ENCODE measurements at places on chromosomes 2 and 18.

GRCh38 chr2:231634412-231634811 lies 41.7 kb downstream of the TEX44 start:
- no peak for DNase-seq

DNA sequence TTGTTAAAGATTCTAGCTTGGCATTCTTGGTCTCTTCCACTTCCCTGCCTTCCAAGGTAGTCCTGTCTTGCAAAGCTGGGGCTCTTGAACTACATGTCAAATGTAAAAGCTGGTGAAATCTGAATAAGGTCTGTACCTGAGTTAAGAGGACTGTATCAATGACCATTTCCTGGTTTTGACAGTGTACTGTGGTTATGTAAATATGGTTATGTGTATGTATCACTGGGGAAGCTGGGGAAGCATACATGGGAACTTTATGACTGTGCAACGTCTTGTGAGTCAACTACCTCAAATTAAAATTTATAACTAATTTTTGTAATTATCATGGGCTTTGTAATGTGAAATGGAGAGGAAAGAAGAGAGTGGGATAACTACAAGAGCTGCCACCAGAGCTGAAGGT lies 81.7 kb downstream of the COL4A4 start:
- no peak for DNase-seq

GRCh38 chr2:74031221-74031620 lies 46.5 kb downstream of the TET3 start:
- no peak for DNase-seq

- DNase-seq, result no peak
These were observed 26.8 kb downstream of the MRPL35 start for GRCh38 chr2:86226070-86226469.

DNA sequence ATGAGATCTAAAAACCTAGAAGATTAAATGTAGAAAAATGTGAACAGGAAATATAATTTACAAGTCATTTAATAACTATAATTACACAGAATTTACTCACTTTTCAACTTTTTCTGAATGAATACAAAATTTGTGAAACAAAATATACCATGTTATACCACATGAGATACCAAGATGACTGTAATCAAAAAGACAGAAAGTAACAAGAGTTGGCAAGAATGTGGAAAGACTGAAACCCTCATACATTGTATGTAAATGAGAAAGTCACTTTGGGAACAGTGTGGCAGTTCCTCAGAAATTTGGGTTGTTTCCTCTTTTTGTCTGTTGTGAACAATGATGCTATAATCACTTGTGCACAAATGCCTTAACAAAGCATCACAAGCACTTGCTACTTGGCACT lies 145.4 kb upstream of the ZNF804A start:
- DNase-seq, result no peak

DNA sequence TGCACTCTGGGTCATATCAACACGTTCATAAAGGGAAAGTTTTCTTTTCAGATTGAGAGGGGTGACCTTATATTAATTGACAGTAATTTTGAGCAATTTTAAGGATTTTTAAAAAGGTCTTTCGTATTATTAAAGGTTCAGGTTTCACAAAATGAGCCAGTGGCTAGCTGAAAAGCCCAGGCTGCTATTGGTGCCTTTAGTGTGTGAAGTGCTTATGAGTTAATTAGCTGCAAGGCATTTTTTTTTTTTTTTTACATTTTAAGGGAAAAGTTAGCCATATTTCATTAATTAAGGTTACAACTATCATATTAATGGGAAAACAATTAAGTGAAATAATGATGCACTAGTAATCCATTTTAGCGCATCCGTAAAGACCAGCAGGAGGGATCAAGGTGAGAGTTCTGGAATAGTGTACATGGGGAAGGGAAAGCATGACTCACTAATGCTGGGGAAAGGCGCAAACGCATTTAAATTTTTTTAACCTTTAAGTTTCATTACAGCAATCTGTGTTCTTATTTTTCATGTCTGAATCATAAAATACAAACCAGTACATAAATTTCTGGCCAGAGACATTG lies 200.0 kb downstream of the ZNF407 start:
- DNase-seq, result no peak

GRCh38 chr18:5884375-5884774 lies 10.9 kb downstream of the TMEM200C start:
- no peak for DNase-seq

- DNase-seq, result no peak
These were observed 51.0 kb downstream of the KCNG2 start for GRCh38 chr18:79848579-79849327.

DNA sequence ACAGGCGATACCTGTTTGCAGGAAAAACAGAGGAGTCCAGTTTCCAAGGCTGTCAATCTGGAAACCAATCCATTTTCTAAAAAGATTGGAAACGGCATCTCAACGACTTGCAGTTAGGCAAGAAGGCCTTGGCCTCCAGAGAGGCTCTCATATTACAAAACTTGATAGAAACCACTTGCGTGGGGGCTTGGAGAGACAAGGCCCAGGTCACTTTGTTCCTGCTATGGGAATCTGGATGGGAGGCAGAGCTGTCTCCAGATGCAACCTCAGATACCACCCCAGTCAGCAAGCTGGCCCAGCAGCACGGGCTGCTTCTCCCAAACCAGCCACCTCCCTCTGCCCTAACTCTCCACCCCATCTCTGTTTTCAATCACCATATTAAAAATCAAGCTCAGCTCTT lies 298.8 kb downstream of the TNS1 start:
- DNase-seq, result no peak

DNA sequence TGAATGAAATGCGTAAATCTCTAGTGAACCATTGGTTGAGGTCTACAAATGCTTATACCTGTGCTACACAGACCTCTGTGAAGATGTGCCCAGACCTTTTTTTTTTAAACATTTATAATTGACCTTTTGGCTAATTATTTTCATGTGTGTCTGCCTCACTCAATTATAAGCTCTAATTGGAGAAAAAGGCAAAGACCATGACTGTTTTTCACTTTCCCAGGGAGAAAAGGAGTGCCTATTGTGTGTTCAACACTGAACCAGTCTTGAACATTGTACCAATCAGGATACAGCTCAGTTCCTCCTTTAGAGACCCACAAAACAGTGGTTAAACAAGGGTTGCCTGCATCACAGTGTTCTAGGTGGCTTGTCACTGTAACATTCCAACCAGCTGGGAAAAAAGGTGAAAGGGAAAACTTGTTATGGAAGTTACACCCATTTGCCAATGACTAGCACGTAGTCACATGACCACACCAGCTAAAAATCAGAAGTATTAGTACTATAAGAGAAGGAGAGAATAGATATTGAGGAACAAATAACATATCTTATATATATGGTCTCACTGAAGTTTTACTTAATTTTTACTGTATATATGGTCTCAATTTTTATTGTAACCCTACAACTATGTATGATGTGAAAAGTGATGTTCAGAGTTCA lies 13.4 kb downstream of the TANK start:
- DNase-seq, result no peak

GRCh38 chr18:47397671-47398319 lies 146.3 kb upstream of the SKOR2 start:
- no peak for DNase-seq

GRCh38 chr2:213104092-213104902 lies 47.1 kb downstream of the IKZF2 start:
- no peak for DNase-seq

DNA sequence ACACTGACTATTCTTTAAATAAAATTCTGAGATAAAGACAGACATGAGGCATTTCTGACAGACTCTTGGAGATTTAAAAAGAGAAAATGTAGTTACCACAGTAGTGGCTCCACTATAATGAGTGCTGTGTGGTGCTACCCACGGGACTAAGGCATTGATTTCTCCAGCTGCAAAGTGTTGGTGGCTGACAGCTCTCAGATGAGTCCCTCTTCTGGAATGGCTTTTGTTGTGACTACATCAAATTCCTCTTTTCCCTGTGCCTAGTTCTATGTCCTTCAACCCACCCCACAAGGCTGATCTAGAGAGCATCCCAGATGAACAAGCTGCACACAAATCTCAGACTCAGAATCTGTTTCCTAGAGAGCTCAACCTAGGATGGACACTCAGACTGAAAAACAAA lies 884.8 kb upstream of the ZEB2 start:
- no peak for DNase-seq
